Left kidney (tissue), 8 donors: ENCODE measurements at places on chromosomes 6 and 20. TPM values are rescaled to one million over a fixed set of nuclear protein-coding genes. Genes with fewer than 3 reads are reported as not detected.
A peak's percentile ranks its signal among the peaks of the same experiment; 100 is the strongest.

DNA sequence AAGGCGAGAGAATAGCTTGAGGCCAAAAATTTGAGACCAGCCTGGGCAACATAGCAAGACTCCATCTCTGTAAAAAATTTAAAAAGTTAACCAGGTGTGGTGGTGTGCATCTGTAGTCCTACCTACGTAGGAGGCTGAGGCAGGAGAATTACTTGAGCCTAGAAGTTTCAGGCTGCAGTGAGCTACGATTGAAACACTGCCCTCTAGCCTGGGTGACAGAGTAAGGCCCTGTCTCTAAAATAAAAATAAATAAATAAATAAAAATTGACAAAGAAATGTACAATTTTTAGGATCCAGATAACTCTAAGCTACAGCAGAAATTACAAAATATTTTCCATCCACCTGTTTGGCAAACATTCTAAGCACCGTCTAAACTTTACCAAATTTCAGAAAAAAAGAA lies 941.0 kb upstream of the ADGRB3 start:
- DNase-seq, result no peak

- peak; percentile 61 for DNase-seq
Measured at GRCh38 chr6:73854998-73855718, 159.2 kb downstream of the CD109 start.

- DNase-seq, result no peak
Measured at GRCh38 chr6:4351520-4352321, 216.3 kb upstream of the ECI2 start.

- no peak for DNase-seq
Measured at GRCh38 chr6:87661016-87661415, 41.0 kb downstream of the AKIRIN2 start.

DNA sequence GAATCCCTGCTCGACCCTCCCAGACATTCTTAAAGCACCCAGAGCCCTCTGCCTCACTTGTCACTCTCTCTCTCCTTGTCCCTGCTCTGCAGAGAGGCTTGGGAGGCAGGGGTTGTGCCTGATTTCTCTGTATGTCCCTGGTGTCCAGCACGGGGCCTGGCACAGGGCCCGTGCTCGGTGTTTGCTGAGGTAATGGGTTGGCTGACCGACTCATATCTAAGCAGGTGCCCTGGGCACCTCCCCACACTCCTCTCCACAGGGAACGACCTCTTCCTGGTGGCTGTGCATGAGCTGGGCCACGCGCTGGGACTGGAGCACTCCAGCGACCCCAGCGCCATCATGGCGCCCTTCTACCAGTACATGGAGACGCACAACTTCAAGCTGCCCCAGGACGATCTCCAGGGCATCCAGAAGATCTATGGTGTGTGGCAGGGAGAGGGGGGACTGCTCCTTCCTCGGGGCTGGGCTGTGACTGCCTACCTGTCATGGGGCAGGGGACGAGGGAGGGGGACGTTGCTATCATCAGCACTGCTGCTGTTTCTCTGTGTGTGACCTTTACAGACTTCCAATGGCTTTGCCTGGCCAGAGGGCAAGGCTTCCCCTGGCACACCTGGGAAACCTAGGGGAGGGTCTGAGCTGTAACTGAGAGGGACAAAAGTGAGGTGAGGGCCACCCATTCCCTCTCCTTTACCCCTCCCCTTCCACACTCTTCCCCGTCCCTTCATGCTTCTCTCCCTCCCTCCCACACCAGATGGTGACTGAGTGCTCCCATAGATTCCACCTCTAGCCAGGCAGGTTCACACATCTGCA lies 14.2 kb downstream of the MMP24OS start:
- DNase-seq, result no peak

DNA sequence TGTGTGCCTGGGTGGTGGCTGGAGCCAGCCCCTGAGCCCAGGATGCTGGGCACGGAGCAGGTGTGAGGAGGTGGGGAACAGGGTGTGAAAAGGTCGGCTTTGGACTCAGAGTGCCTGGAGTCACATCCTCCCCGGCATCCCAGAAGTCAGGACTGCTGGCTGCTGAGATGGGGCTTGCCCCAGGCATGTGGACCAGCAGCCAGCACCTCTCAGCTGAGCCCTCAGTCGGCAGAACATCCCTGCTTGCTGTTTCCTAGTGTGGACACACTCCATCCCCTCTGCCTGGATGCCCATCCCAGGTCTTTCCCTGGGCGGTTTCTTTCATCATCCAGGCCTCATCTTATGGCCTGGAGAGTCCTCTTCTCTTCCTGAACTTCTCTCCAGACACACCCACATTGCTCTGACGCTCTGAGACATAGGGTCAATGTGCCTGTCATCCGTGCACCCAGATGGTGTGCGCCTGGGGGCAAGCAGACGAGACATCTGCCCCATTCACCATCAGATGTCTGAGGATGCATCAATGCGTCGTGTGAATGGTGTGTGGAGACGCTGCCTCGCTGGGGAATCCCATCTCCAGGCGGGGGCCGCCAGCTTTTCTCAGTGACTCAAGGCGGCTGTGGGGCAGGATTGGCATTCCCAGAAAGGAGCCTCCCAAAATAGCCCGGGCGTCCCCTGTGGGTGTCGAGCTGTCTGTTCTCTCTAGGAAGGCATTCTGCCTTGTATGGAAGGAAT lies 104.2 kb downstream of the SYCP2 start:
- DNase-seq, result no peak

DNA sequence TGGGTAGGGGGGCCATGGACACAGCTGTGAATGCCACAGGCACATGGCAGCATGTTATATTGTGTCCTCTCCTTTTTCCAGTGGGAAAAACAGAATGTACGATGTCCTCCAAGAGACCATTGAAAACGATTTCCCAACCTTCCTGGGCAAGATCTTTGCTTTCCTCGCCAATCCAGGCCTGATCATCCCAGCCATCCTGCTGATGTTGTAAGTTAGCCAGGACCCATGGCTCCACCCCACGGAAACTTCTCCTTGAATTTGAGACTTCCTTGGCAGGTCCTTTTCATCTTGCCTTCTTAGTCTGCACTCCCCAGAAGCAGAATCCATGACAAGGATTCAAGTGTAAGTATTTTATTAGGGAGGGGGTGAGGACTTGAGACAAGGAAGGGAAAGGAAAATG lies 28.2 kb upstream of the NOP56 start:
- DNase-seq, result no peak

DNA sequence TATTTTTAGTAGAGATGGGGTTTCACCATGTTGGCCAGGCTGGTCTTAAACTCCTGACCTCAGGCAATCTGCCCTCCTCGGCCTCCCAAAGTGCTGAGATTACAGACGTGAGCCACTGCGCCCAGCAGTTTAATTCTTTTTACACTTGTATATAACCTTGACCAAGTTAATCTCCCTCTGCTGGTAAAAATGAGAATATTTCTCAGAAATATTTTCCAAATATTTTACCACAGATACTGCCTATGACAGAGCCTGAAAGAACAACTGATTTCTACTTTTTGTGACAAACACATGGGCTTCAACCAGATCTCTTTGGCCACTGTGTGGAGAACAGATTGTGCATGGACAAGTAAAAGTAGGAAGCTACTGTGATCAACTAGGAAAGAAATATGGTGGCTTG lies 21.2 kb upstream of the NHSL1 start:
- no peak for DNase-seq

- no peak for DNase-seq
Measured at GRCh38 chr6:7185561-7185960, 77.8 kb downstream of the RREB1 start.

- no peak for DNase-seq
Measured at GRCh38 chr20:58148891-58149290, 79.6 kb downstream of the ANKRD60 start.

DNA sequence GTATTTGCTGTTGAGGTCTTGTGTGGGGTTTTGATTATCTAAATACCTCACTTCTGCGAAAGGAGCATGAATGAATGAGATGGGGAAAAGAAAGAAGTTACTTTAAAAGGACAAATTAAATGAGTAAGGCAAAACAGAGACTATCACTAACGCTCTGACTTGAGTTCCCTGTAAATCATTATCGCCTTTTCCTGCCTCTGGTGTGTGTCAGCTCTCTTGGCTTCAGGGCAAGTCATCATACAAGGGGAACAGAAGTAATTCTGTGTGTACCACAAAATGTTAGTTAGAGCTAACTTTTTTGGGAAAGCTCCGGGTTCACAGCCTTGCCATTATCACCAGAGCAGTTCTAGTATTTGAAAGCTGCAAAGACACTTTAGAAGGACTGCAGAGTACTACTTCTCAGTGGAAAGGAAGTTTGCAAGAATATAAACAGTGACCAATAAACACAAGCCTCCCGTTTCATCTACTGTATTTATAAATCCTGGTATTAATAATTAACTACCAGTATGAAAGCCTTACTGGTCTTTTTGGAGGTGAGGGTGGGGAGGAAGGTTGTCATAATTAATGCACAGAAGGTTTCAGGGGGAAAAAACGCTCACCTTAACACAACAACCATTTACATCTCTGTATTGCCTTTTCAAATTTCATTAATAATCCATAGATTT lies 1.2 kb downstream of the DZANK1 start:
- DNase-seq, result no peak

DNA sequence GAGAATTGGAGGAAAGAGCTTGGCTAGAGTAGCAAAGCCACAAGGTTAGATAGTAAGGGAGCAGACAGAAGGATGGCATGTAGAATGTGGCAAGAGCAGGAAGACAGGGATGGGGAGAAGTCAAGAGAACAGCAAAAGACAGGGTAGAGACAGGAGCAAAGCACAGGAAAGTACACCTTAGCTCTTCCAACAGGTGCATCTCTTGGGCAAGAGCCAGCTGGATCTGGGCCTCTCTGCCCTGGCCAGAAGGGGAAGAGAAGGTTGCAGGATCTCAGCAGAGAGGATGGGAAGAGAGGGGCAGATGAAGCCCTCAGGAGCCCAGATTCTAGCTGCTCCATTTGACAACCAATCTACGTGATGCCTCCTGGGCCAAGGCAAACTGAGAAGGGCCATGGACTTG lies 16.7 kb downstream of the SCUBE3 start:
- no peak for DNase-seq

DNA sequence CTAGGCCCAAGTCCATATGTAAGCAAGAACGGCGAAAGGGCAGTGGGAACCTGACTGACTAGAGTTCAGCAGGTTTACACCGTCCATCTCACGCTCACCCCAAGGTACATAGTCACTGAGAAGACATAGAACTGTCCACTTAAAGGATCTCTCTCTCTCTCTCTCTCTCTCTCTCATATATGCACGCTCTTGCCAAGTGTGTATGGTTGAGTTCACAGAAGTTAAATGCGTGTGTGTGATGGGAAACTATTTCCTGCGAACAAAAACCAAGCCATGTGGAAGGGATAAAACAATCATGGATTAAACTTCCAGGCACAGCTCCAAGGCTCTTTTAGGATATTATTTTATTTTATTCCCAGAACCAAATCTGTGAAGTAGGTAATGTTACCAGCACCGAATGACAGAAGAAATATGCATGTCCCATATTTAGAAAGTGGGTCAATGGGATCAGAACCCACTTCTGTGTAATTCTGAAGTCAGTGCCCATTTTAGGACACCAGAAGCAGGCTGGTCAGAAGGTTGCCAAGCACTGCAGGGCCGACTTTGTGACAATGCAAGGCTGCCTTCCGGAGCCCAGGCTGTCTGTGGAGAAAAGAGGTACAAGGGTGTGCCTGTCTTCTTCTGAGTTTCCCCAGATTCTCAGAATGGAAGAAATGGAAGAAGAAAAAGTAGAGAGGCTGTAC lies 49.2 kb upstream of the MAP7 start:
- no peak for DNase-seq

GRCh38 chr20:3121271-3121911 lies 36.9 kb upstream of the AVP start:
- DNase-seq, result no peak

GRCh38 chr6:168222115-168223043 lies 97.2 kb downstream of the DACT2 start:
- DNase-seq, result no peak

GRCh38 chr20:38127920-38128528 lies 37.0 kb downstream of the TGM2 start:
- DNase-seq, result no peak

DNA sequence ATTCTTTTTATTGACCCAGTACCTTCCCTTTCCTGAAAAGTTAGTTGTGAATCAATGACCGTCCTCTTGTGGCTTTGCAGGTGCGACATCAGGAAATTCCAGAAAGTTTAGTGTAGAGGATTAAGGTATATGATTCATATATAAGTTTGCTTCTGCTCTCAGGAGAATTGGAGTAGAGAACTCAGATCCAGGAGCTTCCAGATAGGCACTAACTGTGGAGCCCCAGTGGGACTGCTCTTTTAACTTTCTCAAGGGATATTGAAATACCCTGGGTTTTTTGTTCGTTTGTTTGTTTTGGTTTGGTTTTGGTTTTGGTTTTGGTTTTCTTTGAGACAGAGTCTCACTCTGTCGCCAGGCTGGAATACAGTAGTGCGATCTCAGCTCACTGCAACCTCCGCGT lies 9.5 kb downstream of the TAAR2 start:
- DNase-seq, result no peak

DNA sequence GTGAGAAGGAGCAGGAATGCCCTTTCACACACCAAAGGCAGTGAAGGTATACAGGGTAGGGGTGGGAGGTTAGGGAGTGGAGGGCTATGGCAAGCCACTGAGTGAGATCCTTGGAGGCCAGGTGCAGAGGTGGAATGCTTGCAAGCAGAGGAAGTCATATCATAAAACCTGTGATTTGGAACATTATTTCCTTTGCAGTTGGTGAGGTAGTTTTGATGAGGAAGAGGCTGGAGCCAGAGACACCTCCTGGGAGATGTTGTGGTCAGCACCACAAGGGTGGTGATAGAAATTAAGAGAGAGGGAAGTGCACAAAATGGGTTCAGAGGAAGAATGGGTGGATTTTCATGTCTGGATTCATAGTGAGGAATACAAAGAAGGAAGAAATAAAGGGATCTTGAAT lies 73.0 kb downstream of the PLCB4 start:
- DNase-seq, result no peak

DNA sequence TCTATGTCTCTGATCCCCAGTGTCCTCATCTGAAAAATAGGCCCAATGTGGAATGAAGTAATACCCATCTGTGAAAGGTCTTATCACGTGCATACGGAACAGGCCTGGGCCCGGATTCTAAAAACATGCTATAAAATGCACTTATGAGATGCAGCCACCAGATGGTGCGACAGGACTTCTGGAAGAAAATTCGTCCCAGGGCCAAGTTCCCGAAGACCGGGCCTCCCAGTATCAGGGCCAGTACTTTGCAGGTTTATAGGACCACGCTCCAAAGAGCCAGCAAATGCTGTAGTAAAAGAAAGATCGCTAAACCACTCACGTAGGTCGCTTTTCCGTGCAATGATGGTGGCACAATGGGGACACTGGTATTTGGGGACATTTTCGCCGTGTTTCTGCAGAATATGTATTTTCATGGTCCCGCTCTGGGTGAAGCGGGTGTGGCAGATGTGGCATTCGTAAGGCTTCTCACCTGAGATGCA lies 10.6 kb downstream of the CTCFL start:
- DNase-seq, result peak; percentile 65

DNA sequence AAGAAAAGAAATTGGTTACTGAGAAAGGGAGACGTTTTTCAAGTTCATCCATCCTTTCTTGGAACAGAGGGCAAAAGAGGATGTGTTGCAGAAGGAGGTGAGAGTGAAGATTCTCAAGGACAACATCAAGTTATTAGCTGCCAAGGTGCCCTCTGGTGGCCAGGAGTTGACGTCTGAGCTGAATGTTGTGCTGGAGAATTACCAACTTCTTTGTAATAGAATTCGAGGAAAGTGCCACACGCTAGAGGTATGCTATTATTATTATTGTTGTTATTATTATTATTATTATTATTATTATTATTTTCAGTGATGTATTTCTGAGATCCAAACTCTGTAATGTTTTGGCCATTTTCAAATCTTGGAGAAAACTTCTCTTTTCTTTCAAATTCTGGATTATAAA lies 197.0 kb downstream of the UTRN start:
- peak; percentile 74 for DNase-seq

Gene TAF8
- 27.7 TPM for polyA plus RNA-seq

Gene ABHD16B
- not detected for polyA plus RNA-seq

Gene CALHM5
- polyA plus RNA-seq, result 2.6 TPM

Gene SAMD3
- 1.1 TPM for polyA plus RNA-seq
